LHCN-M2 (cell line): ENCODE measurements at places on chromosomes 5 and 9. TPM values are rescaled to one million over a fixed set of nuclear protein-coding genes. Genes with fewer than 3 reads are reported as not detected.
A peak's percentile ranks its signal among the peaks of the same experiment; 100 is the strongest.

Gene PCDHB15
- 3.8 TPM in 2 replicates for total RNA-seq

Gene OTP
- total RNA-seq = not detected in 2 replicates

Gene DDX4
- not detected in 2 replicates for total RNA-seq

Gene IFNK
- total RNA-seq = not detected in 2 replicates

Gene SPINK7
- total RNA-seq = not detected in 2 replicates

Gene MSH3
- total RNA-seq = 12.6 and 15.8 TPM in 2 replicates

Gene TMEM174
- total RNA-seq = not detected in 2 replicates

Gene PTGS1
- 1.7 TPM in 2 replicates for total RNA-seq

Gene ITK
- total RNA-seq = 0.06 TPM in 1 of 2 replicates, not detected in the other

Gene MYORG
- total RNA-seq = 1.2 and 1.5 TPM in 2 replicates

Gene RASGEF1C
- not detected in 2 replicates for total RNA-seq

Gene PCDHB16
- 10.4 and 12.2 TPM in 2 replicates for total RNA-seq

Gene GALNT12
- 1.7 and 2.2 TPM in 2 replicates for total RNA-seq

Gene EQTN
- total RNA-seq = not detected in 2 replicates

DNA sequence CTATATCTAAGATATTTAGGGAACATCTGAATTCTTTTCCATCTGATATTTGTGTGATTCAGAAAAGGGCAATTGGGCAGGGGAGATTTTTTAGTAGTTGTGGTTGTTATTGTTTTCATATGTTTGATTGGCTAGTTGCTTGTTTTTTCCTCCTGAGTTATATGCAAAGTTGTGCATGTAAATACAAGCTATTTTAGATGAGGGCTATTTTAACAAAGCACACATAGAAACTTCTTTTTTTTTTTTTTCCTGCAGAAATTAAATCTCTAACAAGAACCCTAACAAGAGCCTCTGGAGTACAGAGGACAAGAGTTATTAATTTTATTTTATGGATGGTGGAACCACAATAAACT lies 559.1 kb downstream of the CETN3 start:
- no peak for DNase-seq

GRCh38 chr5:24497145-24497544 lies 147.6 kb downstream of the CDH10 start:
- no peak for DNase-seq

DNA sequence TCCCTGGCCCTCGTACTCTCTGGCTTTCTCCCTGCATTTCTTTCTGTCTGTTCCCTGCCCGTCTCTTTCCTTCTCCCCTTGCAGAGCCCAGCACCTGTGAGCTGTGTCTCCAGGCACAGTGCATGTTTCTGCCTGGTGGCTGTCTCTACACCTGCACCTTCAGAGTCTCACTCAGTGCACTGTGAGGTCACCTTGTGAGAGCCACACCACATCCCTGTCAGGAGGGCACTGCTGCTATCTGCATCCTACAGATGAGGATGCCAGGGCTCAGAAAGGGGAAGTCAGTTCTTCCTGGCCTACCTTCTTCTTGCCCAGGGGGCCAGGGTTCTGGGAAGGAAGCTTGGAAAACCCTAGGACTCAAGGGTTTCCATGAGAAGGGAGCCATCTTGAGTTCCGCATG lies 69.7 kb upstream of the NEURL1B start:
- no peak for DNase-seq

GRCh38 chr9:116032683-116033440 lies 120.7 kb upstream of the PAPPA start:
- no peak for DNase-seq

DNA sequence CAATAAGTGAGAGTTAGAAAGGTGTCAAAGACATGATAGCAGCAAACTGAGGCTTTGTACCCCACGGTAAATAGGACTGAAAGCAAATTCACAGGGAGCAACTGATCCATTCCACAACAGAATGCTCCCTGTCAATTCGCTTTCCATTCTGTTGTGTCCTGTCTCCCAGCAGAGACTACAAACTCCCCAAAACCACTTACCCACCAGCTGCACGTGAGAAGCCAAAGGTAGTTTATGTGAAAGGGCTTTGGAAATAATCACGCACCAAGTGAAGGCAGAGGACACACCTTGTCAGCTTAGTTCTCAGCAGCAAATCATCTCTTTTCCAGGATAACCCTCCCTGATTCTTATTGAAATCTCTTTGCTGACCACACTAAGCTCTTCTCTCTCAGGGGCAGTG lies 46.6 kb upstream of the IL17B start:
- DNase-seq = no peak

GRCh38 chr5:57172466-57173318 lies 1.2 kb upstream of the GPBP1 start:
- DNase-seq = no peak

DNA sequence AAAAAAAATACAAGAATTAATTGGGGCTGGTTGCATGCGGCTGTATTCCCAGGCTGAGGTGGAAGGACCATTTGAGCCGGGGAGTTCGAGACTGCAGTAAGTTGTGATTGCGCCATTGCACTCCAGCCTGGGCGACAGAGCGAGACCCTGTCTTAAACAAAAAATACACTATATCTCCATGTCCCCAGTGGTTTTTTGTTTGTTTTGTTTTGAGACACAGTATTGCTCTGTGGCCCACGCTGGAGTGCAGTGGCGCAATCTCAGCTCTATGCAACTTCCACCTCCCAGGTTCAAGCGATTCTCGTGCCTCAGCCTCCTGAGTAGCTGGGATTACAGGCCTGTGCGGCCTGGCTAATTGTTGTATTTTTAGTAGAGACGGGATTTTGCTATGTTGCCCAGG lies 1.2 kb downstream of the COQ4 start:
- DNase-seq = no peak

- DNase-seq = no peak
Observed at GRCh38 chr5:142107036-142107735, 1.4 kb upstream of the NDFIP1 start.

GRCh38 chr9:38134611-38135237 lies 65.7 kb upstream of the SHB start:
- no peak for DNase-seq

- no peak for DNase-seq
Observed at GRCh38 chr5:100161868-100162267, 373.3 kb upstream of the FAM174A start.

DNA sequence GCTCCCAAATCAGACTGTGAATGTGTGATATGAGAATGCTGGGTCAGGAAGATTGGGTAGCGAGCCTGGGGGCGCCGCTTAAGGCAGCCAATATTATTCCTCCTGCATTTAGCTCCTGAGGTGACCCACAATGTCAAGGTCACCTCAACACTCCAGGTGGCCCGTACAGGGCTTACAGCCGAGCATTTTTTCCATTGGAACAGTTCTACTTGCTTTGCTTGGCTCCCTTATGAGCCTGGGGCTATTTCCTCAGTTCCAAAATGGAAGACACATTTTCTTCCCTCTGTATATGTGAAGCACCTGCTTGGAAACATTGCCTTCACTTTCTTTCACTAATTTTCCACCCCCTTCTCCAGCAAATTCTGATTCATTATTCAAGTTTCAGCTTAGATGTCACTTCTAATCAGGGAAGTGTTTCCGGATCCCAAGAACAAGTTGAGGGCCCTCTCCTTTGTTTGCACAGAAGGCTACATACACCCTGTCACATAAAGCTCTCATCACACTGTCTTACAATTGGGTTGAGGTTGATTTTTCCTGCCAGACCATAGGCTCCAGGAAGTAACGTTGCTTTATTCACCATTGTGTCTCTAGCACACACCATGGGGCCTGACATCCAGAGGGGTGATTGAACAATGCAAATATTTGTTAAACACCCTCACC lies 330.2 kb downstream of the PIK3R1 start:
- no peak for DNase-seq

DNA sequence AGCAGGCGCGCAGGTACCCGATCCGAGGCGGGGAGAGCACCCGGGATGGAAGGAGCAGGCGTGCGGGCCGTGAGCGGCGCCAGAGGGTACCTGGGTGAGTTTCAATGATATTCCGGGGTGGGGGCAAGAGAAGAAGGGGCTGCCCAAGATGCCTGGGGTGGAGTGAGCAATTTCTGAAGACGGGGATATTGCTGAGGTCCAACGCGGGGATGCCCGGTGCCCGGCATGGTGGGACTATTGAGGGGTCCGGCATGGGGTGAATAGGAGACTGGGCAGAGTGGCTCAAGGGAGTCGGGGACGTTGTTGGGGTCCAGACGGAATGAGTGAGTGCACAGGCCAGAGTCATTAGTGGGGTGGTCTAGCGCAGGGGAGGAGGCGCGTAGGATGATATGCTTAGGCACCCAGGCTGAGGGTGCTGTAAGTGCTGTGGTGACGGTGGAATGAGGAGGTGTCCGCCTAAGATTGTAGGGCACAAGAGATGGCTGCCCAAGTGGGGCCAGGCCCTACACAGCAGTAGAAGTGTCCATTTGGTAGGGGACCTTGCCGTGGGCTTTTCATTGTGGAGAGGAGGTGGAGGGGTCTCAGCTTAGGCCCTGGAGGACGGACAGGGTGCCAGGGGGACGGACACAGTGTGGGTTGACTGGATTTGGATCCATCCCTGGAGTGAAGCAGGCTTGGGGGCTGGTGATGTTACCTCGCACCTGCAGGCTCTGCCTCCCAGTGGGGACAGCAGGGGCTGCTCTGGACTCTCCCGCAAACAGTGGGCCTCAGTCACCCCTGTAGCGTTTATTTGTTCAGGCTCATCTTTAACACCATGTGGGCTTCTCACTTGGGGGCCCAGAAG lies 719 bp downstream of the MIGA2 start:
- no peak for DNase-seq

DNA sequence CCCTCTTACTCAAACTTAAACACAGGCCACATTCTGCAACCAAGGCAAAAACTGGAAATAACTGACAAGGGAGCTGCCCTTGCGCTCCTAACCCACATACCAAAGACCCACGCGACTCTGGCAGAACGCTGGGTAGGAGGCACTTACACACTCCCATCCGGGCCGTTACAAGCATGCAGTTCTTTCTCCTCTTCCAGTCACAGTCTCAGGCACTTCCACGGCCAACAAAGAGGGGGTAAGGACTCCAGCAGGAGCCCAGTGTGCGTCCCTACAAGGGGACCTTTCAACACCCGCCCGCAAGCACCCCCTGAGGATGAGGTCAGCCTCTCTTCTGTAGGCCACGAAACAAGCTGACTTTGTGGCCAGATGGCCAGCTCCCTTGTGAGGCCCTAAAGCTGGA lies 57.4 kb downstream of the SERINC5 start:
- DNase-seq = no peak

- no peak for DNase-seq
Observed at GRCh38 chr5:141839015-141839513, 39.1 kb downstream of the PCDH1 start.

GRCh38 chr9:126606483-126606870 lies 7.3 kb upstream of the LMX1B start:
- no peak for DNase-seq

- DNase-seq = peak; percentile 71
Observed at GRCh38 chr9:83281306-83282255, 218.6 kb upstream of the RASEF start.

- DNase-seq = no peak
Observed at GRCh38 chr9:97577051-97577450, 56.1 kb downstream of the TSTD2 start.

DNA sequence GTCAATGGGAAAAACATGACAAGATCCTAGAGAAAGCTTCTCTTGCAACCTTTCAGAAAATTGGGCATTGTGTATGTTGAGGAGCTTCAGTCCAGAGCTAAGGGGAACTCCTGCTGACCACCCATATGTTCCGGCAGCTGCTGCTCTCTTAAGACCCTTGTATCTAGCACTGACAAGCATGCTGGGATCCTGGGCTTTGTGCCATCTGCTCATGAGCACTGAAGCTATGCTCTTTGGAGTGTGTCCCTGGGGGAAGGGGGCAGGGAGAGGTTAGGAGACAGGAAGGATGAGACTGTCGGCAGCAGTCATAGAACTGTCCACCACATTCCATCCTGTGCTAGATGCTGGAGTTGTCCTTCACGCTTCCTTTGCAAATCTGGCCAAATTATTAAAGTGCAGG lies 109.3 kb downstream of the JAKMIP2 start:
- DNase-seq = no peak

GRCh38 chr5:31382051-31382878 lies 149.6 kb downstream of the DROSHA start:
- DNase-seq = peak; percentile 12

GRCh38 chr9:114282507-114282906 lies 40.4 kb upstream of the ORM1 start:
- DNase-seq = no peak

DNA sequence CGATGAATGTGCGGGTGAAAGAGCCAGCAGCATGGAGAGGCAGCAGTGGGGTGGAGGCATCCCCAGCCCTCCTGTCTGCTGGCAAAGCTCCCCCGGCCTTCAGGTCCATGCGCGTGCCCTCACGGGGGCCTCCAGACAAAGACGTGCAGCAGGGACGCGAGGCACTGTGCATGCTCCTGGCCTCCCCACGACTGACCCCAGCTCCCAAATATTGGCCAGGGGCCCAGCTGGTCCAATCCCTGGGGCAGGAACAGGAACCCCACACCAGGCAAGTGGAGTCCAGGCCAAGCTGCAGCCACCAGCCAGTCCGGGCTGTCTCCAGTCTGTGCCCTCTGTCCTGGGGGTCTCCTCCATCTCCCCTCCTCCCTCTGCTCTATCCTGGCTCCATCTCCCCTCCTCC lies 33.5 kb upstream of the LRRC14B start:
- no peak for DNase-seq

DNA sequence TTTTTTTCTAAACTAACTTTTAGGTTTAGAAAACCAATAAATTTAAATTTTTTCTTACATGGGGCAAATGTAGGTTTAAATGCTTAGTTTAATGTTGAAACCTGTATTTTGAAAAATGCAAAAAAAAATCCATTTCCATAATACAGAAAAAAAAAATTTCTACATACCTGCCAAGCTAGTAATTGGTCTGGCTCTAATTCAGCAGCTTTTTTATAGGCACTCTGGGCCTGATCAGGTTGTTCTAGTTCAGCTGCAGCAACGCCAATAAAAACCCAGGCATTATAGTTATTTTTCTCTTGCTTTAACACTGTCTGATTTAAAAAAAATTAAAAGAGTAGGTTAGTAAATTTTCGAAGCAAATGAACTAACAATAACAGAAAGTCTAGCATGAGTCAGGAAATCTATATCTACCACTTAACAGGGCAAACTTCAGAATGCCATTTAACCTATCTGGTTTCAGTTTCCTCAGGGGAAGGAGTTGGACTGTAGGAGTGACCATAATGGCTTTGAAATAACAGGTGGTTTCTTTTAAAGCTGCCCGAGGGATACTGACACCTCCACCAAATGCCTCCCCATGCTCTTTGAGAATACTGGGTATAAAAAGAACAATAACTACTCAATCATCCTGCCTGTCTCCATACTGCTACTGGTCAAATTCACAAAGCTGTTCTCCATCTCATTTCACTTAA lies 11.6 kb downstream of the SKIC3 start:
- DNase-seq = peak; percentile 69

DNA sequence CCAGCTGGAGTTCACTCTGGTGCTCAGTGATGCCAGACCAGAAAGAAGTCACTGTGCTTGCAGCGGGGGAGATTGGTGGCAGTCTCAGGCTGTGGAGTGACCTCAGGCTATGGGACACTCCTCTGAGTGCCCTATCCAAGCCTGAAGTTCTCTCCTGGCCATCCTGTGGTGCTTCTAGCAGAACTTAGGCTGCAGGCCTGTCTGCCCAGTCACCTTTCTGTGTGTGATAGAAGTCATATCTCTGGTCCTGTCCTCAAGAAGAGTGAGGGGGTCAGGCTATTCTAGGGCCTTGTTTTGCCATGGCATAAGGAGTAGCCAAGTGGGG lies 9.3 kb downstream of the PDLIM4 start:
- no peak for DNase-seq
